ENCODE measurements at places on chromosomes 7 and 10.

DNA sequence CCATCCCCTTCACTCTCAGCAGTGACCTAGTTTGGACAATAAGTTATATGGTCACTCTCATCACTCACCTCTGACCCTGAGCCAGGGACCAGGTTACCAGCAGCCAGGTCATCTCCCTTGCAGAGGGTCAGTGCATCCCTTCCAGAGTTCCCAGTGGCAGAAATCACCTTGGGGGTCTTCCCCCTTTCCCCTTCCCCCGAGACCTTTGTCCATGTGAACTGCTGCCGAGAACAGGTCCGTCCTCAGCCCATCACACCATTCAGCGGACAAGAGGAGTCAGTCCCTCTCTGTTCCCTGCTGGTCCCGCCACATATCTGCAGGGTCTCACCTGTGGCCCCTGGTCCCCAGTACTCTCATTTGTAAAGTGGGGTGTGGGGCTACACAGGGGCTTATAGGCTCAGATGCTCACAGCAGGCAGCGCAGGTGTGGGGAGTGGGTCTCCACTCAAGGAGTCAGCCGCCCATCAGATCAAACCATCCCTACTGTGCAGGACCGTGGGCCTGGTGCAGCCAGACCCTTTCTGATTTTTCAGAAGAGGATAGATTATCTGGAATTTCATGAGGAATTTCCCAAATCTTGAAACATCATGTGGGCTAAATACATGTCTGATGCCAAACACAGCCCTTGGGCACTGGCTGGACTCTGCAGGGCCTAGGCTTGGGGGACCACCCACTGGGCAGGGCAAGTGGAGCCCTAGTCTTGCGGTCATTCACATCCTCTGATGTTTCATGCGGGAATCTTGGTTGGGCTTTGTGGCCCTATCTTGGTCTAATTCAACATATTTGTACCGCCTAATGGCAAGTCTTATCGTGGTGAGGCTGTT is 6.5 kb downstream of the DEPP1 start:
- DNase-seq = no peak

- no peak for DNase-seq
These were observed 31.5 kb downstream of the SLC18A2 start for GRCh38 chr10:117272195-117273076.

- no peak for DNase-seq
These were observed 332.0 kb upstream of the LRGUK start for GRCh38 chr7:133795068-133795665.

DNA sequence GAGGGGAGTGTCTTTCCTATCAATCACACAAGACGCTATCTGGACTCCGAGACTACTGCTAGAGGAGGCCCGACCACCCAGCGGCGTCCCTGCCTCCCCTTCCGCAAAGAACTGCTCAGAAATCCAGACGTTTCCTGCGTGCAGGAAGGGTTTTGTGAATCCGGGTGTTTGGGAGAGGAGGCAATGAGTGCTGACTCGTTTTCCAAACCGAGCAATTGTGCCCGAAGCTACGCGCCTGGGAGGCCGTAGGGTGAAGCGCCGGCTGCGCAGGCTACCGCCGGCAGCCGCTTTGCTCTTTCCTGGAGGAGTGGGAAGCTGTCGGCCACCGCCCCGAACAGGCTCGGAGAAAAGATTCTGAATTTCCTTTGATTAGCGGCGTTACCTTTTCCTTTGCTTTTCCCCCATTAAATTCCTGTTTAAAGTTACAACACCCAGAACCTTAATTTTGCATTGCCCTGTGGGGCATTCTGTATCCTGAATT is 5.3 kb downstream of the VAX1 start:
- DNase-seq = no peak

DNA sequence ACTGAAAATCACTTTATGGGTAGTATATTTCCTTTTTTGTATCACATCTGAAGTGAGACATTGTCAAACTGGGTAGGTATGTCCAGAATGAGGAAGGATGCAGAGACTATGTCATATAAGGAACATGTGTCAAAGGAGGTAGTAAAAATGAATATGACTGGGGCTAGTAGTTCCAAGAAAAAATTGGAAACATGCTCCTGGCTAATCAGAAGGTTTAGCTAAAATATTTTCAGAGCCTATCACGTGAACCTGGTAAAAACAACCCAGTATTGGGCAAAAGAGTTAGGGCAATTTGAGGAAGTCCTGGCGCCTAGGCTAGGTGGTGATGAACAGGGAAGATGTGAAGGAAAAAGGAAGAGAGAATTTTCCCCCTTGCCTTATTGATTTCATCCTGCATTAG is 26.4 kb downstream of the ENTPD1 start:
- DNase-seq = no peak
